ENCODE measurements at places on chromosomes 6 and 20.

- no peak for DNase-seq
Observed at GRCh38 chr6:148523551-148523950, 180.9 kb downstream of the SASH1 start.

GRCh38 chr6:137989664-137990063, 117.6 kb downstream of the PERP start:
- no peak for DNase-seq

GRCh38 chr6:110590821-110591351, 114.5 kb upstream of the SLC22A16 start:
- peak; percentile 19 for DNase-seq

DNA sequence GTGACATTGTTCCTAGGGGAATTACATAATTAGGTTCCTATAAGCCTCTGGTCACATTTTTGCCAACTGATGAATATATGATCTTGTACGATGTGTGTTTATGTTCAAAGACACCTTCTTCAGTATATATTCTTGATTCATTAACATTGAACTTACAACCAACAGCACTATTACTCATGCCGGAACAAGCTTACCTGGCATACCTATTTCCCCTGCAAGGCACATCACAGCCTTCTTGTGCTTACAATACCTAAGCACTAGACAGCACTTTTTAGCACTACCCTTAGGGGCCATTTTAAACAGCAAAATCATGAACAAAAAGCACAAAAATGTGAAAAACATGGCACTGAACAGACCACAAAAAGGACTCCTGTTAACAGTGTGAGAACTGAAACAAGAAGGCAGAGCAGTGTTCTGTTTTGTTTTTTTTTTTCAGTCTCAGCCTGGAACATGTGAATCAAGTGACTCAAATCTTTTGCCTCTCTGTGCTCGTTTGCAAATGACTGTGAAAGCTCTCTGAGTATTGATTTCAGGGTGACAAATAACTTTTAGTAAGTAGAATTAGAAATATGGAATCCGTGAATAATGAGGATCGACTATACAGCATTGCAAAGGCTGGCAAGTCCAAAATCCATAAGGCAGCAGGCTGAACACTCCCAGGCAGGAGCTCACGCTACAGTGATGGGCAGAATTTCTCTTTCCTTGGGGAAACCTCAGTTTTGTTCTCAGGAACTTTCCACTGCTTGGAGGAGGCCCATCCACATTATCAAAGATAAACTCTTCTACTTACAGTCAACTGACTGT, 102.3 kb upstream of the TSHZ2 start:
- no peak for DNase-seq

DNA sequence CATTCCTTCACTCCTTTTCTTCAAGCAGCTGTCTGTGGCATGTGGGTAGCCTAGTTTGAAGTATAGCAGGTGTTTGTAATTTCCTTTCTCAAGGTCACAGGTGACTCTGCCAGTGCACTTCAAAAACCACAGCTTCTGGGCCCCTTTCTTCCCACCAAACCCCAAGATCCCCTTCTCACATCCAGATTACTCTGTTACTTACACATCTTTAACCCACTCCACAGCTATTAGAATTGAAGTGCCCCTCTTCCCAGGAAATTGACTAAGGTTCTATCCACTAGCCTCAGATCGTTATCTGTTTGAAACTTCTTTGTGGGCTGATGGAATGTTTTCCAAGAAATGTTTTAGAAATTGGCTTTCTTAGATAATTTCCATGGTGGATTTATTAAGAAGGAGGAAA, 150.8 kb downstream of the AHI1 start:
- DNase-seq: no peak

GRCh38 chr6:118933855-118934460, 1.0 kb downstream of the MCM9 start:
- no peak for DNase-seq

DNA sequence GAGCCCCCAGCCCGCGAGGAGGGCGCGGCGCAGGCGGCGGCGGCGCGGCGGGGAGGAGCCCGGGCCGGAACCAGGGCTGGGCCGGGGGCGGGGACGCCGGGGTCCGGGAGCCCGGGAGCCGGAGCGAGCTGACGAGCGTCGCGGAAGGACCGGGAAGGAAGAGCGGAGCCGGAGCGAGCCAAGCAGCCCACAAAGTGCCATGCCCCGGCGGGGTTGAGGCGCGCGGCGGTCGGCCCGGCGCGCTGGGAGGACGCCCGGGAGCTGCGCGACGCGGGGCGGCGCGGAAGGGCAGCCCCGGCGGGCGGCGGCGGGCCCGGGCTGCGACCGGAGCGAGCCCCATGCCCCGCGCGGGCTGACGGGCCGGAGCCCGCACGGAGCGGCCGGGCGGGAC, 289 bp downstream of the FOXP4 start:
- no peak for DNase-seq

DNA sequence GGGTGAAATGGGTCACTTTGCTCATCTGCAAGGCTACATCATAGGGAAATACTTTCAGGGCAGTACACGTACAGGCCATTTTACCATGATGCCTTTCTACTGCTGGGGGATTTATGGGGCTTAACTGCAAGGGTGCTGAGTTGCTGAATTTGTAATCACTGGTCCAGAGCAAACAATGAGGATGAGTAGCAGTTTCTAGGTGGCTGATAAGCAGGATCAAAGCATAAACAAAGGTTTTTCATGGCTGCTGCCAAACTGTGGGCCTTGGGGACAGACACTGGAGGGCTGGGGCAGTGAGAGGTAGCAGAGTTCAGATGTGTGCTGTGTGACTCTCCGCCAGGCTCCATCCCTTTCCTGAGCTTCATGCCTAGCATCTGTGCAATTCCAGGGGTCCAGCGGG, 68.3 kb downstream of the CNBD2 start:
- DNase-seq: no peak

GRCh38 chr6:26089272-26089671, 2.0 kb downstream of the HFE start:
- DNase-seq: no peak

DNA sequence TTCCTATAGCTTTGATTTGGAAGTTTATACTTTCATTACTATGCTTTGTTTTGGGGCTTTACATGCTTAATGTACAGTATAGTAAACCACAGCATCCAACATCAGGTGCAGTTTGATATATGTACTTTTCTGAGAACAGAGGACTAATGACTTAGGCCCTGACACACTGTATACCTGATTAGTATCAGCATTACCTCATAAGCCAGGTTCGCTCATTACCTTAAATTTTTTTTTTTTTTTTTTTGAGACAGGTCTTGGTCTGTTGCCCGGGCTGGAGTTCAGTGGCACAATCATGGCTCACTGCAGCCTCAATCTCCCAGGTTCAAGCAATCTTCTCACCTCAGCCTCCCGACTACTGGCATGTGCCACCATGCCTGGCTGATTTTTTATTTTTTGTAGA, 28.4 kb downstream of the CD109 start:
- no peak for DNase-seq

DNA sequence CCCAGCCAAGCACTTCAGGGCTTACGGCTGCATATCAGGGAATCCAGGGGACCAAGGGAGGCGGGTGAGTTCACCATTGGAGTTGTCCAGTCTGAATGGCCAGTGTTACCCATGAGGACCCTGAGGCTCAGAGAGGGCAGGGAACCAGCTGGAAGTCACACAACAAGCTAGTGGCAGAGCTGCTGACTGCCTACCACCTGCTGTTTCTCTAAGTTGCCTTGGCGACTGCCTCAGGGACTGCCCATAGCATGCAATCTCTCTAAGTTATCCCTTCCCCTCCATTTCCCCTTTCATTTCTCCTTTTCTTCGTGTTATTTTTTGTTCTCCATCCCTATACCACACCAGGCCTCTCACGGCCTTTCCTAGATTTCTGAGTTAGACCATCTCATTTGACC, 71.8 kb upstream of the SIRPA start:
- no peak for DNase-seq

DNA sequence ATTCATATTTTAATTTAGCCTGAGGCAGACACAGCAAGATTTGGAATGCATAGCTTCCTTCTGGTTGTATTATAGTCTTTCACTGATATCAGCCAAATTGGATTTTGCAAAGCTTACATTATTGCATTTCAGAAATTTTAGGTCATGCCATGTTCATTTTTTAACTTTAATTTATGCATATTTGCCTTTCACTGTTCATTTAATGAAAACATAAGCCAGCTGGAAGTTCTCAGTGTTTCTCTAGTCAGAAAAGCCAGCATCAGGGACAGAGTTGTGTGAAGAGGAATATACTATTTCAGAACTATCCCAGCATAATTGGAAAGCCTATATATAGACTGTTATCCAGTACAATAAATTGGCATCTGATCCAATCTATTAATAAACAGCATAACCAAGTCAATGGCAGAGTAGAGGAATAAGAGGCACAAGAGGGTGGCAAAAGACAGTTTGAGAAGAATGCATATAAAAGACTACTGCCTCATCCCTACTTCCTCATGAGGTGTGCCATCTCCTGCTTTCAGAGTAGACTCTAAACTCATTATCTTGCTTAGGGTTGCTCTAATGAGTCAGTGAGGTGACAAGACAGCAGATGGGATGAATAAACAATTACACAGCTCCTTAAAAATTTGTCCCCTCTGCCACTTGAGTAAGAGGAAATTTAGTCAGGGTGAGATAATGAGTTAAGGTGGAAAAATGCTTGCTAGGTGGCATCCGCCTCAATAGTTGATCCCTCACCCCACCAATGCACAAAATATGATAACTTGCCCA, 159.8 kb upstream of the HCRTR2 start:
- no peak for DNase-seq

DNA sequence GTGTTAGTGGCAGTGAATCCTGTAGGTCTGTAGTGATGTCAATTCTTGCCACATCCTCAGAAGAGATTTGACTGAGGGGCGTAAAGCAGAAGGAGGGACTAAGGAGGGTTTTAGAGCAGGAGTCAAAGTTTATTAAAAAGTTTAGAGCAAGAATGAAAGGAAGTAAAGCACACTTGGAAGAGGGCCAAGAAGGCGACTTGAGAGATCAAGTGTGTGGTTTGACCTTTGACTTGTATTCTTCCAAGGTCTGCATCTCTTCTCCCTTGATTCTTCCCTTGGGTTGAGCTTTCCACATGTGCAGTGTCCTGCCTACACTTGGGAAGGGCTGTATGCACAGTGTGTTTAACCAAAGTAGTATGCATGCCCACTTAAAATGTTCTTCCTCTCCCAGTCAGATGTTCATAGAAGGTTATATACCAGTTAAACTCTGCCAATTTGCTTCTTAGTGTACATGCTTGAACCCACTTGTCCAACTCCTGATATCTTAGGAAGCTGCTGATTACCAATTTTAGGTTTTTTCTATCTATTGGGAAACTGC, 627.6 kb downstream of the MMUT start:
- DNase-seq: no peak

GRCh38 chr6:140012150-140012549, 637.7 kb upstream of the CITED2 start:
- DNase-seq: no peak

GRCh38 chr6:122154155-122154554, 245.3 kb upstream of the HSF2 start:
- no peak for DNase-seq

- no peak for DNase-seq
Observed at GRCh38 chr20:20410678-20411077, 42.8 kb downstream of the INSM1 start.

DNA sequence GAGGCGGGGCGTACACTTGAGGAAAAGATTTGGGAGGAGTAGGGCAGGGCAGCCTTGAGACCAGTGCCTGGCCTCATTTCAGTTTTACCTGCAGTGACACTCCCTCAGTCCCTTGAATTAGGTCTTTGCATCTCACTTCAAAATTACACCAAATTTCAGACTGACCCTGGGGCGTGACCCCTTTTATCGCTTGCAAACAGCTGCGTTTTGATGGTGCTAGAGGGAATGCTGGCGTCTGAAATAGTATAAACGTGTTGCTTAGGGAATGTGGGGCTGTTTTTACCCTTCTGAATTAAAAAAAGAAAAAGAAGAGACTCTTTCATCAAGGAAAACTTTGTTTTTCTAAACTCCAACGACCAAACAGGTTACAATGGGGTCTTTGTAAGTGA, 21.0 kb downstream of the COL9A1 start:
- no peak for DNase-seq

DNA sequence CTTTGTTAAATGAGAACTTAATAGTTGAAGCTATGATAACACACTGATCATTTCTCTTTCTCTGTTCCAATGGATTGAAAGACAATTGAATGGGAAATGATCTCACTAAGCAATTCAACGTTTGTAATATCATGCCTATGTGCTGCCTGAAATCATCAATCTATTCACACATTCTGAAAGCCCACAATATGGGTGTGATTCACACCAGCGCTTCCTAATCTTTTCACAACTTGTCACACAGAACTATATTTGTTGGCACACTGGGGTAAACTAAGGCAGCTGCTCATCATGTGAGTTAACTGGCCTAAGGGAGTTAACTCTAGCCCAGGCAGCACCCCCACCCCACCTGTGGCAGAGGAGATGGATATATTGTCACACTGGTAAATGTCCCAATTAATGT, 37.1 kb upstream of the UTRN start:
- DNase-seq: no peak

DNA sequence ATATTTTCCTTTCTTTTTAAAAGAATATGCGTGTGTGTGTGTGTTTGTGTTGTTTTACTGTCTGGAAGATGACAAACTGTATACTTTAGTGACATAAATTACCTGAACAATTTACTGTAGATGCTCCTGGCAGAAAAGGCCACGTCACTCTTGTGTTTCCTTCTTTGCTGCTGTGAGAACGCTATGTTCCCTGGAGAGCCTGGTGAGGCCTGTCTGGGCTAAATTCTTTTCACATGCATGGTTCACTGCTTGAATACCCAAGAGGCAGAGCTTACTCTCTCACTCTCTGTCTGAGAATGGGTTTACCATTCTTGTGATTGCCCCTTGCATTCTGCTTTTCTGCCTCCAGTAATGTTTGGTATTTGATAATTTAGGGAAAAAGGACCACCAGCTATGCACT, 64.3 kb downstream of the EDN1 start:
- DNase-seq: no peak

DNA sequence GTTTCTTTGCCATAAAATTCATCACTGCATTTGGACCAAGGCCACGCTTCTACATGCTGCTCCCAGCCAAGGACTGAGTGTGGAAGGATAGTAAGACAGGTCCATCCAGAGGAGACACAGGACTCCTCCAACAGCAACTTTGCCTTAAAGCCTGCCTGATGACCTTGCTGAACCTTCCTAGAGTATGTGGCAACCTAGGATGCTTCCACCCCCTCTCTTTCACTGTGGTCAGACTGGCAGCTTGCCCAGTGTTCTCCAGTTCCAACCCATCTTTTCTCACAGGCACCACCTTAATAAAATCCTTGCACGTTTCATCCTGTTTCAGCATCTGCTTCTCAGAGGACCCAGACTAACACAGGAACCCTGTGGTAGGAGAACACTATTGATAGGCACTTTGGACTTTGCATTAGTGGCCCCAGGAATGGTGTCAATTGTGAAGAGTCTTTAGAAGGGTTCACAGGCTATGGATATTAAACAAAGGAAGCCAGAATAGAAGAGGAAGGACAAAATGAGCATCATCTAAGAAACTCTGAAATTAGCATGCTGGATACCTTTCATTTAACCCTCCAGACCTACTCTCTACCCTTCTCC, 2.4 kb upstream of the PKHD1 start:
- DNase-seq: no peak

- no peak for DNase-seq
Observed at GRCh38 chr6:89359561-89359960, 7.0 kb upstream of the UBE2J1 start.

- no peak for DNase-seq
Observed at GRCh38 chr6:135577059-135577538, 79.6 kb upstream of the AHI1 start.

GRCh38 chr6:39824030-39824926, 32.1 kb downstream of the DAAM2 start:
- DNase-seq: no peak

- no peak for DNase-seq
Observed at GRCh38 chr20:17395729-17396128, 135.4 kb downstream of the BFSP1 start.

- DNase-seq: no peak
Observed at GRCh38 chr6:63097222-63097621, 114.0 kb upstream of the FKBP1C start.
